ENCODE measurements at places on chromosomes 13 and 19.

GRCh38 chr13:36872621-36873020, 47.4 kb downstream of the SMAD9 start:
- no peak for DNase-seq

- DNase-seq, result peak; percentile 60
Measured at GRCh38 chr13:34156841-34157365, 339.0 kb downstream of the RFC3 start.

- no peak for DNase-seq
Measured at GRCh38 chr13:111370570-111371535, 50.4 kb downstream of the TEX29 start.

DNA sequence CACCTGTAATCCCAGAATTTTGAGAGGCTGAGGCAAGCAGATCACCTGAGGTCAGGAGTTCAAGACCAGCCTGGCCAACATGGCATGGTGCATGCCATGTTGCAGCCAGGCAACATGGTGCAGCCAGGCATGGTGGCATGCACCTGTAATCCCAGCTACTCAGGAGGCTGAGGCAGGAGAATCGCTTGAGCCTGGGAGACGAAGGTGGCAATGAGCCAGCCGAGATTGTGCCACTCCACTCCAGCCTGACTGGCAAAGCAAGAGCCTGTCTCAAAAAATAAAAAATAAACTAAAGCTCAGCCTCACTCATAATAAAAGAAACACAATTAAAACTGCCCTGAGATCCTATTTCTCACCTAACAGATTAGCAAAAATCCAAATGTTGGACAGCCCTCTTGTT, 49.7 kb upstream of the MAP3K10 start:
- DNase-seq, result no peak

DNA sequence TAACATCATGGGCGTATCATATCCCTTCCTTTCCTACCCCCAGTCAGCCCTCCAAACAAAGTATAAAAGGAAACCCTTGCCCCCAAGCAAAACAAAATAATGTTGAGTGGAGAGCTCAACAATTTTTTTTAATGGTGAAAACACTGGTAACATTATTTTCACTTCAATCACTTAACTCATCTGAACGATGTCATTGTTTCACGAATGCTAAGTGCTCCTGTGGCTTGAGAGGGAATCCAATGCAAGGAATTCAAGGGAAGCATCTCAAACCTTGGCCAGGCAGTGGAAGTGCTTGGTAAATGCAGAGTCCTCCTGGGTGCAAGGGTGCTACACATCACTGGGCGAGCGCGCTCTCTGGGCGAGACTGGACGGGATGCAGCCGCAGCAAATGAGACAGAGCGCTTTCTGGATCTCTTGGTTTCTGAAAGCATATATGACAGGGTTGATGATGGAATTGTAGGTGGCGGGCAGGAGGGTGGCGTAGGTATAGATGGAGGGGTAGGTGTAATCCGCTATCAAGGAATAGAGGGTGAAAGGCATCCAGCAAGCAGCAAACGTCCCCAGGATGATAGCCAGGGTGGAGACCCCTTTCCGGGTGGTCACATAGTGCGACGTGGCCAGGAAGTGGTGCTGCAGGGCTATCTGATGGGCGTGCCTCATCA, 2.0 kb downstream of the GPR12 start:
- no peak for DNase-seq

- DNase-seq, result no peak
Measured at GRCh38 chr13:30394751-30395191, 27.5 kb upstream of the UBE2L5 start.

- no peak for DNase-seq
Measured at GRCh38 chr19:45346449-45346848, 5.9 kb downstream of the KLC3 start.

GRCh38 chr19:10826846-10827245, 9.2 kb downstream of the TMED1 start:
- DNase-seq, result no peak

DNA sequence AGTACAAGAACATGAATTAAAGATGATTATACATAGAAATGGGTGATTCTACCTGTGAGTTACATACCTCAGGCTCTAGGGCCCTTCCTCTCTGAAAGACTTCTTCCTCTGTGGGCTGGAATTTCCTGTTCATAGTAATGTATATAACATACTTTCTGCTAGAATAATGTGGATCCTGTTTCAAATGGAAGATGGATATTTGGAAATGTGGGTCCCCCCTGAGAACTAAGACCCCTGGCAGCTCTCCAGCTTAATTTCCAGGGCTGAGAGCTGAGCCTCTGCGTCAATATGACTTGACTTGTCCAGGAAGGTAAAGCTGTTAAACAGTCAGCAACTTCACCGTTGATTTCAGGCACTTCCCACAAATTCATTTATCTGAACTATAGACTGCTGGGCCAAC, 296.3 kb downstream of the NALCN start:
- no peak for DNase-seq

- DNase-seq, result no peak
Measured at GRCh38 chr19:40223135-40223822, 3.2 kb downstream of the CCNP start.

- DNase-seq, result no peak
Measured at GRCh38 chr13:42820451-42820850, 39.1 kb downstream of the FAM216B start.

DNA sequence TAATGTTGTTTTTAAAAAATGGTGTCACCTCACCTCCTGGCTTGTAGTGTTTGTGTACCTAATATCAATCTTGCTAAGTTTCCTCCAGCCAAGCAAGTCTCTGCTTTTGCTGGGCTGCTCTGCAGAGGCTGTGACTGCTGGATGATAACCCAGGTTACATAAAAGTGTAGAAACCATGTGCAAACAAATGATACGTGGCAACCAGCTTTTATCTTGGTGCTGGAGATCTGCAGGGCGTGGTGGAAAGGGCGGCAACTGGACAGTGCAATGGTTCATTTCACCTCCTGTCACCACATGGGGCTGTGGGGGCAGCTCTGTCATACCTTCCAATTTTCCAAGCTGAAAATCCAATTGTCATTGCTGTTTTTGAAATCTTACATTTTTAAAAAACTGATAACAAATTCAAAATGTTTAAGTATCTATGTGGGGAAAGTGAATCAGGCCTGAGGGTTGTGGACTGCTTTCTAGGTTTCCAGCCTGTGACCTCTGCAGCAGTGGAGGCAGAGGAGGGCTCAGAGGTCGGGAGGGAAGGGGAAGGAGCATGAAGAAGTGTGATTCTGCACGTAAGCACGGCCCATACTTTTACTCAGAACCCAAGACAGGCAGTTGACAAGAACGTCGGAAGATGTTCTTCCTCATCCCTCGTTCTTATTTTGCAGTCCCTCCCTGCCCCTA, 9.7 kb downstream of the GPR42 start:
- DNase-seq, result no peak

- DNase-seq, result no peak
Measured at GRCh38 chr19:50490411-50490811, 13.8 kb upstream of the GARIN5A start.

DNA sequence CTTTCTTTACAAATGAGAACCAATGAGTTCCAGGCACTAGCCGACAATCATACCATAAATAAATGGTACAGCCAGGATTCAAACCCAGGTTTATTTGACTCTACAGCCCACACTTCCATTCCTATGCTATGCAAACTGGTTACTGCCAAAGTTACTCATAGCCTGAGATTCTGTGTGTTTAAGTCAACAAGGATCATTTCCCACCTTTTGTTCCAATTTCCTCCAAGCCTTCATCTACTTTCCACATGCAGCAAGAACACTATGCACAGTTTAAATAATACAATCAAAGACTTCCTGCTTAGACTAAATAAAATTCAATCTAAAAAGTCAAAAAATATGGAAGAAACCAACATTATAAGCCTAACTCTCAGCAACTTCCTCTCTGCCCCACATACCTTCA, 59.2 kb upstream of the KLF12 start:
- no peak for DNase-seq

GRCh38 chr13:110155072-110155471, 151.9 kb downstream of the COL4A1 start:
- no peak for DNase-seq

DNA sequence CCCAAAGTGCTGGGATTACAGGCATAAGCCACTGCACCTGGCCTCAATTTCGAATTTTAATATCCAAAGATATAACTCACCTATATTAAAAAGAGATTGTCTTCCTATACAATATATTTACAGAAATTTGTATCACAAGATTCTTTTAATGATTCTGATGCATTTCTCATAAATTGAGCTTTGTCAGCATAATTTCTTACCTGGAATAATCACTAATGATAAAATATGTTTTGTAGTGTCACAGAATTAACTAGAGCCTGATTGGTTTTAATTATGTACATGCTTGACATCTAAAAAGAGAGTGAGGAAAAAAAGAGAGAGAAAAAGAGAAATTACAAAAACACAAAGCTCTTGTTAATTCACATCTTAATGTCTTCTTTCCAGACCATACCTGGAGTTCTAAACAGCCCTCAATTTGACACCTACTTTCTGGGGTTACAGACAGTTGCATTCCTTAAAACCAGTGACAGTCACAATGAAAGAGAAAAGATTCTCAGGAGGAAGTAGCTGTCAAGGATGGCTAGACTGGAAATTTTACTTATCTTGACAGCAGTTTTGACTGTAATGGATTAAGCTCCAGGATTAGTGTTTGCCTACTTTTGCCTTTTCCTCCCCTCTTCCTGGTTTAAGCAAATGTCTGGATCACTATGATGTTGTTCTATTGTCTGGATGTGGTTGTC, 214.4 kb downstream of the SPRY2 start:
- DNase-seq, result no peak

DNA sequence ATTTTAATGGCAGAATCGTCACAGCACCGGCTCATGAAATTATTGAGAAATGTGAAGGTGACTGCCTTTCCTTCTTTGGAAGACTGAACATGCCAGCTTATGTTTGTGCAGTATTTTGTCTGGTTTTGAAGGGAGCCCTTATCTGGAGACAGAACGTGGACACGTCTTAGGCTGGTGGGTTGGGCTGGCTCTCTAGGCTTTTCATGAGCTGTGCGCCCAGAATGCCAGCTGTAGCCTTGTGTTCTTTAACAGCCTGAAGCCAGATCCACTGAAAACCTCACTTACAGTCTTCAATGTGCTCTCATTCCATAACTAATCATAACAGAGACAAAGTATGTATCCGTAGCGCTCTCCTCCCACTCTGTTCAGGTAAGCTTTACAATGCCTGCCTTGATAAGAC, 184.4 kb upstream of the HTR2A start:
- no peak for DNase-seq

DNA sequence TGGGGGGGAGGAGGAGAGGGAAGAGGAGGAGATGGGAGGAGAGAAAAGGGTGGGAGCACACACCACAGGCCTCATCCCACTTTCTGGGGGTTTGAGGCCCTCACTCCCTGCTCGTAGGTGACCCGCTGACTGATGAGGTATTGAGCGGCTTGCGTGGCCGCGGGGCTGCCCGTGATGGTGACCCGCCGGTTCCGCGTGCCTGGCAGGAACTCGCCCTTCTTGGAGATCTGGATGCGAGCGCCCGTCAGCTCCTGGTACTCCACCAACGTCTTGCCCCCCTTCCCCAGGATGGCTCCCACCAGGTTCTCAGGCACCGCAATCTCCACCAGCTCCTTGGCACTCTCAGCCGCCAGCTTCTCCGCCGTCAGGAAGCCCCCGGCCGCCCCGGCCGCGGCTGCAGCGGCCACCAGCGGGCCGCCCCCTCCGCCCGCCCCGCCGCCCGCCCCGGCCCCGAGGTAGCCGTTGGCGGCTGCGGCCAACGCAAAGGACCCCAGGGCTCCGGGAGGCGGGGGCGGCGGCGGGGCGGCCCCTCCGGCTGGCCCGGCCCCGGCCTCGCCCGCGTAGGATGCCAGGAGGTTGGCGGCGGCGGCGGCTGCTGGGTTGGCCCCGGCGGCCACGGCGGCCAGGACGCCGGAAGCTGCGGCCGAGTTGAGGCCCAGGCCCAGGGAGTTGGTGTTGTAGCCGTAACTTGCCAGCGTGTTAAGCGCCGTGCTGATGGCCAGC, 25.4 kb upstream of the NANOS2 start:
- DNase-seq, result no peak

DNA sequence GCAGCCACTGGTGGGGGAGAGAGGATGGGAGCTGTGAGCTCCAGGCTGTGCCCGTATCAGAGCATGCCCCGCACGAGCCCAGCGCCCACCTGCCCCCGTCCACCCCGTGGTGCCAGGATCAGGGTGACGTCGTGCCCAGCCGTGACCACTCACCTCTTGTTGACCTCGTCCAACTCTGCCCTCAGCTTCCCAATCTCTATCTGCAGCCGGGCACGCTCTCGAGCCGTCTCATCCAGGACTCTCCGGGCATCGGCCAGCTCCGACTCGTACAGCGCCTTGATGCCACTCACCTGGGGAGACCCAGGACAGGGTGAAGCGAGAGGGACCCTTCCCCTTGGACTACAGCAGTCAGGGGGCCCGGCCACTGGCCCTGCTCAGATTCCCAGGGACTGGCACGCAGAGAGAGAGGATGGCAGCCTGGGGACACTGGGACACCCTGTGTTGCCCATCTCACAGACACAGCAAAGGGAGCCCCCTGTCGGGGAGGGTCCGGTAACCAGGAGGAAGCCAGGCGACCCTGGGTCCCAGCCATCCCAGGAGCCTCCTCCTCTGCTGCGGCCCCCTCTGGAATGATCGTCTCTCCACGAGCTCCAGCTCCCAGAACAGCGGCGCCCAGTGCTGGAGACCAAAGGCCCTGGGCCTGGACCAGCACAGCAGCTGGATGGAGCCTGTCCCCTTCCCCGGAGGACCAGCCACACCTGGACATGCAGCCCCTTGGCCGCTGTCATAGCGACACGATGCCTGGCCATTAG, 12.3 kb downstream of the LMNB2 start:
- no peak for DNase-seq

GRCh38 chr19:1112268-1113029, 8.7 kb downstream of the GPX4 start:
- DNase-seq, result no peak

DNA sequence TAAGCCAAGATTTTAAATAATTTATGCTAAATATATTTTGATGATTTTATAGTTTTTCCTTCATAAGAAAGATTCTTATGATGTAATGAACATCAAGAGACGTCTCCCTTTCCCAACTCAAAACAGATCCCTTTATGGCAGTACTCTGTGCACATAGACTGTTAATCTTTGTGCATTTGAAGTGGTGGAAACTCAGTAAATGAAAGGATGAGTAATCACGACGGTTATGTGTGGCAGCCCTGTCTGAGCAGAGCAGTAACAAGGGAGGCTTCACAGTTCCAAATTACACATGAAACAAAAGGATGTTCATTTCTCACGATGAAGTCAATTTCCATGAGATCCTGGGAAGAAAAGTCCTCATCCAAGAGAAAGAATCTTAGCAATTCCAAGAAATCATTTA, 498.1 kb downstream of the KLF5 start:
- DNase-seq, result no peak

- DNase-seq, result no peak
Measured at GRCh38 chr19:53461866-53462265, 5.7 kb upstream of the ZNF813 start.

- no peak for DNase-seq
Measured at GRCh38 chr19:41166944-41167804, 25.8 kb upstream of the CYP2S1 start.

DNA sequence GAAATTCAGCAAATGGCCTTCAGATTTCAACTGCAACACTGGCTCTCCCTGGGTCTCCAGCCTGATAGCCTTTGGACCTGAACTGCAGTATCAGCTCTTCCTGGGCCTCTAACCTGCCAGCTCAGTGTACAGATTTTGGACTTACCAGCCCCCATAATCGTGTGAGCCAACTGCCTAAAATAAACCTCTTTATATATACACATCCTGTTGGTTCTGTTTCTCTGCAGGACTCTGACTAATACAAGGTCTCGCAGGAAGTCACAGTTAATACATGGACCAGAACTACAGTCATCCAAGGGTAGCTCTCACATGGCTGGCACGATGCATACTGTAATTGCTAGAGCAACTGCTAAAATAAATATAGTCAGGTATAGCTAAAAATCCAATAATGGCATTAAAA, 85.1 kb downstream of the KATNAL1 start:
- DNase-seq, result no peak

All from NCI-H2081 treated with DMSO at 0.1 percent for 48 hours (cell line).